Stimulated activated CD8-positive, alpha-beta memory T cell treated with anti-CD3 and anti-CD28 coated beads, Interleukin-15, amount 100 ng/mL, for 1 hour (primary cell): ENCODE measurements at places on chromosomes 6 and 20.

GRCh38 chr20:36478137-36478905, 63.0 kb upstream of the MYL9 start:
- DNase-seq, result no peak

- DNase-seq, result no peak
Observed at GRCh38 chr6:136793363-136793762, 1.1 kb upstream of the MAP3K5 start.

- no peak for DNase-seq
Observed at GRCh38 chr6:89205819-89206218, 11.3 kb downstream of the GABRR1 start.

DNA sequence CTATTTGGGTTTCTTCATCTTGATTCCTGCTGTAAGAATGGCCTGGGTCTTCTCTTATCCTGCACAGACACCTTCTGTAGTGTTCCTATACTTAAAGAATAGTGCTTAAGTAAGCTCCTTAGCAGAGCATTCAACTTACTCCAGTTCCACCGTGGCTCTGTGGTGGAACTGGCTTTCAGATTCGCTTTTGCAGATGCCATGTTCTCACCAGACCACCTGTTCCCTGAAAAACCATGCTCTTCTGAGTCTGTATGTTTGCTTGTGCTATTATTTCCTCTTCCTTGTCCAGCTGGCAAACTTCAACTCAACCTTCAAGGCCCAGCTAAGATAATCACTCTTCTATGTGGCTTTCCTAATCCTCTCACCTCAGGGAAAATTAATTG, 4.9 kb downstream of the ELMO2 start:
- DNase-seq, result no peak

GRCh38 chr6:158686311-158686710, 36.5 kb downstream of the SYTL3 start:
- DNase-seq, result no peak
